Sigmoid colon (tissue), 7 donors: ENCODE measurements at places on chromosomes 2 and 18. TPM values are rescaled to one million over a fixed set of nuclear protein-coding genes. Genes with fewer than 3 reads are reported as not detected.

GRCh38 chr2:175195012-175195411, 13.5 kb upstream of the ATP5MC3 start:
- no peak for DNase-seq

GRCh38 chr2:240302041-240302440, 133.4 kb upstream of the GPC1 start:
- DNase-seq = no peak

DNA sequence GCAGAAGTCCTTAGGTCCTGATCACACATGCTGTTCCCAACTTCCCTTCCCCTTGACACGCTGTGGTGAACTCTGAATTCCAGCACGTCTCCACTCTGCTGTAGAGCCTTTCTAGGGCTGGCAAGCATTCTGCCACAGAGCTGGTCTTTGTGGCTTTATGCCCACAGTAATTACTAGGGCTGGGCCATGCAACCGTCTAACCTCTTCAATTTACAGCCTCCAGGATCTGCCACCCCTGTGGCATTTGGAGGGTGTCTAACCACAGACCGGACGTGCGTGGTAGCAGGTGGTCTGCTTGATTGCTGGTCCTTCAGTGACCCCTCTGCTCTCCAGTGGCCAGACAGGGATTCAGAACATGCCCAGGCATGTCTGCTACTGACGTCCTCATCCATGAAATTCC, 43.1 kb upstream of the TGFA start:
- no peak for DNase-seq

TMEM37 gene
- 96.9 TPM for polyA plus RNA-seq

- peak; percentile 56 for DNase-seq
Observed at GRCh38 chr2:239938651-239939486, 86.3 kb downstream of the NDUFA10 start.

TGFA gene
- 12.7 TPM for polyA plus RNA-seq

- DNase-seq = no peak
Observed at GRCh38 chr2:167752734-167753133, 494.7 kb downstream of the STK39 start.

- no peak for DNase-seq
Observed at GRCh38 chr18:9366126-9366714, 31.6 kb downstream of the TWSG1 start.

DNA sequence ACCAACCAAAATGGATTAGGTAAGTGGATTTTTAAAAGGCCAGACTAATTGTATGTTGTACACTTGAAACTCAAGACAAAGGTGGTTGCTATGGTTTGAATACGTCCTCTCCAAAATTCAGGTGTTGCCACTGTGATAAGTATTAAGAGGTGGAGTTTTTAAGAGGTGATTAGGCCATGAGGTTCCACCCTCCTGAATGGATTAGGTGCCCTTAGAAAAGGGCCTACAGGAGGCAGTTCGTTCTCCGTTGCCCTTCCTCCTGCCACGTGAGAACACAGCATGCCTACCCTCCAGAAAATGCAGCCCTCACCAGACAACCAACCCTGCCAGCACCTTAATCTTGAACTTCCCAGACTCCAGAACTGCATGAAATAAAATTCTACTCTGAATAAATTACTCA, 51.2 kb downstream of the CHMP3 start:
- DNase-seq = no peak
